ENCODE measurements at places on chromosomes 6 and 20. TPM values are rescaled to one million over a fixed set of nuclear protein-coding genes. Genes with fewer than 3 reads are reported as not detected.
A peak's percentile ranks its signal among the peaks of the same experiment; 100 is the strongest.

DNA sequence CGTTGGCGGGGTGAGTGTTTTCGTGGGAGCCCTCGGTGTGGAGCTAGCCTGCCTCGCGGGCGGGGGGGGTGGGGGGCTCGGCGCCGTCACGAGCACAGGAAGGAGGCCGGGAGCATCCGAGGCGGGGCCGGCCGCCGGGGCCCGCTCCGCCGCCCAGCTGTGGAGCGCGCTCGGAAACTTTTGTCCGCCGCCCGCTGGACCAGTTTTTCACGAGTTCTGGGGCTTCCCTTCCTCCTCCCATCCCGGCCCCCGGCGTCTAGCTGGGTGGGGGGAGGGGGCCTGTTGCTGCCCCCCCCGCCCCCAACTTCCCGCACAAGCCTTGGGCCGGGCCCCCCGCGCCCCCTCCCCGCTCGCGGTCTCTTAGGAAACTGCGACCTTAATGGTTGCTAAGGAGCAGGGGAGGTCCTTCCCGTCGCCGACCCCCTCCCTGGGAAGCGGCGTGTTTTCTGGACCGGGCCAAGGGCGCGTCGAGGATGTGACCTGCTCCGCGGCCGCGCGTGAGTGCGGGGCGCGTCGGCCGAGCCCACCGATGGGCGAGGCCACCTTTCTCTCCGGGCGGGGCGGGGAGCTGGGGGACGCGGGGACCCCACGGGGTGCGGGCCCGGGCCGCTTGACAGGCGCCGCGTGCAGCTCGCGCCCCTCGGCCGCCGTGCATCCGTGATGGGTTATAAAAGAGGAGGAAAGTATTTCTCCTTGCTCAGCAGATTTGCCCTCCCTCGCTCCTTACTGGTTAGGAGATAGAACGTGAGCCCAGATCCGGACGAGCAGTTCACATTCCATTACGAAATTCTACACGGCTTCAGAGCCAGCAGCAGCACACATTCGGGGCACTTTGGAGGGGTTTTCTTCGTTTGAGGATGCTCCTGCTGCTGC, 1.4 kb downstream of the RREB1 start:
- peak; percentile 57 for DNase-seq

DNA sequence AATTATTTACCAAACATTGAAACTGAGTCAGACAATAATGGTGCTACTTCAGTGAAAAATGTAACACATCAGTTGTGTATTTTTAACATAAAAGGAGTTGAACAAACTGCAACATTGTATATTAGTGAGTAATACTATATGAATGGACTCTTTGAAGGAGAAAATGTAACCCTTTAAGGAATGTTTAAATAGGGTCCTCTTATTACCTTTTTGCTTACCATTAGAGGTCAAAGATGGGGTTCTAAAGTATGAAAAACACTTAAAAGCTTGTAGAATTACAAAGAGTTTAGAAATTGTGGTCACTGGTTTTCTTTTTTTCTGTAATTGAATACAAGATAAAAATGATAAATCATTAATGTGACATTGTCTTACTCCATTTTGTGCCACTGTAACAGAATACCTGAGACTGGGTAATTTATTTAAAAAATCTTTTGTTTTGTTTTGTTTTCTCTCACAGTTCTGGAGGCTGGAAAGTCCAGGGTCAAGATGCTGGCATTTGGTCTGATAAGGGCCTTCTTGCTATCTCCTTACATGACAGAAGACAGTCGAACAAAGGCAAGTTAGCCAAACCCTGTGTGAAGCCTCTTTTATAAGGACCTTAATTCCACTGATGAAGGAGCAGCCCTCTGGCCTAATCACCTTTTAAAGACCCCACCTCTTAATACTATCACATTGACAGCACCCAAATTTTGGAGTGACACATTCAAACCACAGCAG, 43.2 kb downstream of the SESN1 start:
- DNase-seq: no peak

DNA sequence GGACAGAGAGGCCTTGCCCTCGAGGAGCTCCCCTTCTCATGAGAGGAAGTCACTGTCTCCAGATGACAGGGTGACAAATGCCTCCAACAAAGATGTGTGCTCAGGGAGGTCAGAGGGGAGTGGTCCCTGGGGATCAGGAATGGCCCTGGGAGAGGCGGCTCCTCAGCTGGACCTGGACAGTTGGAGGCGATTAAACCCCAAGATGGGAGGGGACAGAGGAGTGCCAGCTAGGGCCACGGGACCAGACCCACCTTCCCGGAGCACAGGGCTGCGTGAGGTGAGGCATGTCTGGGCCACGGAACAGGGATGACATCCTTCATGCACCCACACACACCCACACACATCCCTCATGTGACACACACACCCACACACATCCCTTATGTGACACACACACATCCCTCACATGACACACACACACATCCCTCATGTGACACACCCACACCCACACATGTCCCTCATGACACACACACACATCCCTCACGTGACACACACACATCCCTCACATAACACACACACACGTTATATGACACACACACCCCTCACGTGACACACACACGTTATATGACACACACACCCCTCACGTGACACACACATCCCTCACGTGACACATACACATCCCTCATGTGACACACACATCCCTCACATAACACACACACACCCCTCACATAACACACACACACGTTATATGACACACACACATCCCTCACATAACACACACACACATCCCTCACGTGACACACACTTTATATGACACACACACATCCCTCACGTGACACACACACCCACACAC, 57.4 kb upstream of the SLCO4A1 start:
- DNase-seq: no peak

SLC35D3 gene
- not detected for total RNA-seq

MUC22 gene
- total RNA-seq: not detected
